ENCODE measurements at places on chromosomes 13 and 19.

- DNase-seq = no peak
These were observed 20.6 kb downstream of the KLF5 start for GRCh38 chr13:73079359-73079758.

DNA sequence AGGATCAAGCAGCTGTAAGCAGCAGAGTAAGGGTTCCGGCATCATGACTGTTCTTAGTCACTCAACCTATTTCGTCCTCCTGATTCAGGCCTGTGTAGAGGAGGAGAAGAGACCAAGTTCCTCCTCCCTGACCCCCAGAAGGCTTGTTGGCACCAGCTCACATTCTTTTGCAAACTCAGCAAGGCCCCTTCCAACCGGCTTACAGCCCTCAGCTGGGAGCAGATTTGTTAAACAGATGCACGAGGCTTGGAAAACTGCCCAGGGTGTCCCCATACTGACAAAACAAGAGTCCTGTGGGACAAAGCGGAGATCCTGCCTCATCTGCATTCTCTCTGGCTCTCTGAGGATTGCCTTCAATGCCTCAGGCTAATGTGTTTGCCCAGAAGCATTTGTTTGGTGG, 113.2 kb upstream of the SOX21 start:
- no peak for DNase-seq

GRCh38 chr13:62432295-62432694, 1016.6 kb upstream of the PCDH20 start:
- no peak for DNase-seq

- DNase-seq = no peak
These were observed 155.7 kb downstream of the SLC7A1 start for GRCh38 chr13:29439601-29440388.

DNA sequence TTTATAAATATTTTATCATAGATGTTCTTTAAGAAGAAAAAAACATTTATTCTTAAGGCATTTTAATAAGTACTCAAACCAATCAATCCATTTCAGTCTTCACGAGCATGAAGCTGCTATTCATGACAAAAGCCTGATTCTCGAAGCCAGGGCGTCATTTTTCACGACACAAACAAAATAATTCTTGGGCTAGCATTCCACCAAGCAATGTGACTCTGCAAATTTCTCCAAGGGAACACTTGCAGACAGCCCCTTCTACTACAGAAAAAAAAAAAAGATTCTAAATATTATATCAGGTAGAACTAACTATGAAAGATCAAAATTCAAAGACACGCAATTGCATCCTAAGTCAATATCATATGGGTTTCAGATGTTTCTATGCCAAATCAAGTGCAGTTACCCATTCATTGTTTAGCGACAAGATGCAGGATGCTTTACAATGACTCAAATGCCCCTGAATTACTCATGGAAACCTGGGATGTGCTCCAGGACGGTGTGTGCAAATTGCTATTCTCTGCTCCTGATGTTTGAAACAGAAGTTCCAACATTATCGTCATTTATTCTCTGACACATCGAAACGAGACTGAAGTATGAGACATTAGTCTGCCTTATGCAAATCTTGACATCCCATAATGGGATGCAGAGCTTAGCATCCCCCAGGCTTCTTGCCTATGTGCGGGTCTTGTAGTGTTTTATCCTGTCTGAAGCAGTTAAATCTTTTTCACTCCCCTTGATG, 517.7 kb downstream of the MYO16 start:
- DNase-seq = no peak

DNA sequence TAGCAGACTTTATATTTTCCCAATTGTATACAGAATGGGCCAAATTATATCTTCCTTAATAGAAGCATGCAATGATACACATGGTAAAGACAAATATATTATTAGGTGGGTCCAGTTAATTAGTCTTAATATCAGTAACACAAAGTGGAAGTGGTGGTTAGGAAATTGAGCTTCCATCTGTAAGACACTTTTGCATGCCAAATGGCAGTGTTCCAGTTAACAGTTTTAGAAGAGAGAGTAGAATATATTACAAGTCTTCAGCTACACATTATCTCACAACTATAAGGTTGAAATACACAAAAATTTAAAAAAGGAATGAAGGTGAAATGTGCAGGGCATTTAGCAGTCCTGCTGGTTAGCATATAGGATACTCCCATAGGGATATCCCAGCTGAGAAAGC, 536.5 kb downstream of the PCDH9 start:
- DNase-seq = no peak

DNA sequence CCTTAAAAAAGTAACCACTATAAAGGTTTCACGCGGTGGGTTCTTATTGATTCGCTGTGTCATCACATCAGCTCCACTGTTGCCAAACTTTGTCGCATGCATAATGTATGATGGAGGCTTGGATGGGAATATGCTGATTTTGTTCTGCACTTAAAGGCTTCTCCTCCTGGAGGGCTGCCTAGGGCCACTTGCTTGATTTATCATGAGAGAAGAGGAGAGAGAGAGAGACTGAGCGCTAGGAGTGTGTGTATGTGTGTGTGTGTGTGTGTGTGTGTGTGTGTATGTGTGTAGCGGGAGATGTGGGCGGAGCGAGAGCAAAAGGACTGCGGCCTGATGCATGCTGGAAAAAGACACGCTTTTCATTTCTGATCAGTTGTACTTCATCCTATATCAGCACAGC, 30.6 kb downstream of the FGF9 start:
- no peak for DNase-seq

DNA sequence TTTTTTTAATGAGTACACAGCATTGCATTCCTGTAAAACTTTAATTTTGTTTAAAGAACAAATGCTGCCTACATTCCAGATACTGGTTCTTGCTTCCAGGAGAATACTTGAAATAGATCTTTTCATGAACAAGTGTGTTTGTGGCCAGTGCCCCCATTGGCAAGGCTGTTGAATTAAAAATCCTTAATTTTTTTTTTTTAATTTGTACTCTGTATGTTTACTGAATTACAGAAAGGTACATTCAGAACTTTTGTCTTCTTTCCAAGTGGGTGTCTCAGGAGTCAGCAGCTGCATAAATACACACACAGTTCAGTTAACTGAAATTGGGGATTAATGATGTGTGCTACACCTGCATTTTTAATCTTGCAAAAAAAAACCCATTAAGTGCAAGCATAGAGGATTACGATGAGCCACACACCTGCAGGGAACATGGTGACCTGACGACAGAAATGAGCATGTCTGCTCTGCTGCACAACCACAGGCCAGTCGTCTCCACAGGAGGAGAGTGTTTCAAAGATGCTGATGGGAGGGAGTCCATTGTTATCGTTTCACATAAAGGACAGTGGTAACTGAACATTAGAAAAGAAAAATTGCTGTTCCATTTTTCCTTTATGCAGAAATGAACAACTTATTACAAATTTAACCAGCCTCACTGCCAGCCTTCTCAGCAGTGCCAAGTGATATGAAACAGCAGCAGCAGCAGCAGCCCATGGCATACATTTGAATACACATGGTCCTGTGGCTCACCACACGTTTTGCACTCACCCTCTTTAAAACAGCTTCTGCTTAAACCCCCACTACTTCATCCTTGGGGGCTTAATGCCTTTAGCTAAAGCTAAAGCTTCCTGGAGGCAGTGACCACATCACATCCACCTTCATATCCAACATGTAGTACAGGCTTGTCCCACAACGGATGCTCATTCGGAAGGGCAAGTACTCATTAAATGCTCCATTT, 72.3 kb upstream of the RFC3 start:
- no peak for DNase-seq

DNA sequence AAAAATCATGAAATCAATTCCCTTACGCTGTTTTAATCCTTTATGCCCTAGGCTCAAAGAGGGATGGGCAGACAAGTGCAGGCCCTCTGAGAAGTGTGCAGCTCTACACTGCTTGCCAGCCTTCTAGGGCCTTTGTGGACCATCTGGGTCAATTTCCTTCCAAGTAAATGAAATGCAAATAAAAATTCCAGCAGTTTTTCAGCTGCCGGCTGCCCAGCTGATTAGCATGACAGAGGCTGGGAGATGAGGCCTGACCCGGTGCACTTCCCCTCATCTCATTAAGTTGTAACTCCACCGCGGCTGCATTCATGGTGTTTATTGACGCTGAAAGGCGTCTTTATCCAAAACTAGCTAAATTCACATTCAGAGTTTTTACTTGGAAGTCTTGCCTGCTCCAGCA, 47.5 kb upstream of the GSX1 start:
- DNase-seq = no peak

DNA sequence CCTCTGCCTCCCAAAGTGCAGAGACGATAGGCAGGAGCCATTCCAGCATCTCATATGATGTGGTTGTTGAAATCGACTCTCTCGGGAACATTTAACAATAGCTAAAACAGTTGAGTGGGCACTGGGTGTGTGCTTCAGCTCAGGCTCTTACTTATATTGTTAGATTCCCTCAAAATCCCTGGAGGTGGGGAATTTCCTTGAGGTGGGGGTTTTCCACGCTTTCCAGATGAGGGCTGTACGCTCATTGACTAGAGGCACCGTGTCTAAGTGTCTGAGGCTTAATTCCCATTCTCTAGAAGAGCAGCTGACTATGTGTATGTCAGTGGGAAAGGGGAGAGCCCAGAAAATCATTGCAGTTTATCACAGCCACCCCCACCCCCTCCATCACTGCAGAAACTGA, 10.8 kb upstream of the GRAMD1A start:
- no peak for DNase-seq

DNA sequence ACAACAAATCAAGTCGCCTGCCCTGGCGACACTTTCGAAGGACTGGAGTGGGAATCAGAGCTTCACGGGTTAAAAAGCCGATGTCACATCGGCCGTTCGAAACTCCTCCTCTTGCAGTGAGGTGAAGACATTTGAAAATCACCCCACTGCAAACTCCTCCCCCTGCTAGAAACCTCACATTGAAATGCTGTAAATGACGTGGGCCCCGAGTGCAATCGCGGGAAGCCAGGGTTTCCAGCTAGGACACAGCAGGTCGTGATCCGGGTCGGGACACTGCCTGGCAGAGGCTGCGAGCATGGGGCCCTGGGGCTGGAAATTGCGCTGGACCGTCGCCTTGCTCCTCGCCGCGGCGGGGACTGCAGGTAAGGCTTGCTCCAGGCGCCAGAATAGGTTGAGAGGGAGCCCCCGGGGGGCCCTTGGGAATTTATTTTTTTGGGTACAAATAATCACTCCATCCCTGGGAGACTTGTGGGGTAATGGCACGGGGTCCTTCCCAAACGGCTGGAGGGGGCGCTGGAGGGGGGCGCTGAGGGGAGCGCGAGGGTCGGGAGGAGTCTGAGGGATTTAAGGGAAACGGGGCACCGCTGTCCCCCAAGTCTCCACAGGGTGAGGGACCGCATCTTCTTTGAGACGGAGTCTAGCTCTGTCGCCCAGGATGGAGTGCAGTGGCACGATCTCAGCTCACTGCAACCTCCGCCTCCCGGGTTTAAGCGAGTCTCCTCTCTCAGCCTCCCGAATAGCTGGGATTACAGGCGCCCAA, at the start of gene LDLR:
LDLR (plus strand) TSS at position 210 of the 760 bp plus-strand sequence; CDS start at position 296, 86 bp downstream.
- peak; percentile 83 for DNase-seq

DNA sequence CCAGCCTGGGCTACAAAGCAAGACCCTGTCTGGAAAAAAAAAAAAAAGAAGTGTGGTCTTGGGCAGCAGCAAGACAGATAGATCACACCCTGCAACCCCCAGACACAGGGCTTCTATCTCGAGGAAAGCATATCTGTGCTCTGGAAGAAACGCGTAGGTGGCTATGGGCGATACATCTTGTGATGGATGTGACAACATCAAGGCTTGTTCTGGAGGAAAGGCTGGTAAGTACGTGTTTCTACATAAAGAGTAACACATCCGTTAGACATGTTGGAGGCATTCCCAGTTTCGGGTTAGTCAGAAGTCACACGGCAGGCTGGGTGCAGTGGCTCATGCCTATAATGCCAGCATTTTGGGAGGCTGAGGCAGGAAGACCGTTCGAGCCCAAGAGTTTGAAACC, 6.6 kb upstream of the DHDH start:
- DNase-seq = peak; percentile 21

- no peak for DNase-seq
These were observed 184.1 kb downstream of the DIAPH3 start for GRCh38 chr13:59979589-59979988.

GRCh38 chr19:46618670-46619231, 6.1 kb downstream of the PTGIR start:
- DNase-seq = no peak

- DNase-seq = no peak
These were observed 33.6 kb downstream of the AKAP11 start for GRCh38 chr13:42305503-42305902.

GRCh38 chr13:102729560-102730270, 34.9 kb upstream of the METTL21C start:
- no peak for DNase-seq

- DNase-seq = peak; percentile 84
These were observed at the start of gene ARID3A for GRCh38 chr19:925526-926322. Gene ARID3A, plus strand, starts transcription at chr19:926035. Its CDS starts 3,494 bp downstream, at chr19:929529.

DNA sequence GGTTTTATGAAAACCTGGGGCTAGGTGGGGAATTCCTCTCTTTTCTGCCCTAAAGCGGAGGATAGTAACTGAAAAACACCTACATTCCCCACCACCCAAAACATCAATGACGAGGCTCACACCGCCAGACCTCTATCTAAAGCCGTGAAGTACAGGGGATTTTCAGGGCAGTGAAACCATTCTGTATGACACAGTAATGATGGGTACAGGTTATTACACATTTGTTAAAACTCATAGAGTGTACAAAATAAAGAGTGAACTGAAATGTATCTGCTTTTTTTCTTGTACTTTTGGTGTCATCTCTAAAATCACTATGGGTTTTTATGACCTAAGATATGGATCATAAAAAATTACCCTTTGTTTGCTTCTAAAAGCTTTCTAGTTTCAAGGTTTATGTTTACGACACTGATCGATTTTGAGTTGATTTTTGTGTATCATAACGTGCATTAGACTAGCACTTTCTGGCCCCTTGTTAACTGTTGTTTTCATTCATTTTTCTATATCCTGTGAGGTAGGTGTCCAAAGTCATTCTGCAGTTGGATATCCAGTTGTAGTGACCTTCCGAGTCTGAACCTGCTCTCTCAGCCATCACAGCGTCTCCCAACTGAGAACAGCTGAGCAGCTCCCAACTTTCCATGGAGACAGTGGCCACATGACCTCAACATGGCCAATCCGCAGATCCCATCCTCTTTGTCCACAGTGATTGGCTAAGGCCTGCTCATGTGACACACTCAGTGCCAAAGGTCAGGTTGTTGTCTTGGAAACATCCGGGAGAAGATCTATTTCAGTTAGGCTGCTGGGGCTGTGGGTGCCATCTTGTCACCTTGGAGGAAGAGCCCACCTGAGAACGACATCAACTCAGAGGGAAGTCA, 10.3 kb downstream of the MBD3L2B start:
- DNase-seq = no peak

DNA sequence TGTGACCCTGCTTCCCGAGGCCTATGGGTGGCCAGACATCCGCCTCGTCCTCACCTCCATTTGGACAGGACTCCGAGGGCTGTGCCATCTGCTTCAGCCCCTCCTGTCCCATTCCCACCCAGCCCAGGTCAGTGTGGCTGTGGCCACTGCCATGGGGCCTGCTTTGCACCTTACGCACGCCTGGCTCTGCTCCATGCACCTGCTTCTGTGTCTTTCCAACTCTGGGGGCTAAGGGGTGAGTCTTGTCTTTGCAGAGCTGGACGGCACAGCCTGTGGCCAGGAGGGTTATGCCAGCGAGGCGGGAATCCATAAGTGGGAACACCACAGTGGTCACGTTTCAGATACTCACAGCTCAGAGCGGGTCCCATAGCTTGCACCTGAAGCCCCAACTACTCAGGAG, 5.2 kb upstream of the ZNF554 start:
- no peak for DNase-seq

All from CD4-positive, alpha-beta T cell treated with Interleukin-6 for 4 hours (primary cell).